ENCODE measurements at places on chromosomes 16 and 17.
A peak's percentile ranks its signal among the peaks of the same experiment; 100 is the strongest.

- no peak for DNase-seq
Observed at GRCh38 chr16:84537491-84538151, 33.2 kb upstream of the MEAK7 start.

DNA sequence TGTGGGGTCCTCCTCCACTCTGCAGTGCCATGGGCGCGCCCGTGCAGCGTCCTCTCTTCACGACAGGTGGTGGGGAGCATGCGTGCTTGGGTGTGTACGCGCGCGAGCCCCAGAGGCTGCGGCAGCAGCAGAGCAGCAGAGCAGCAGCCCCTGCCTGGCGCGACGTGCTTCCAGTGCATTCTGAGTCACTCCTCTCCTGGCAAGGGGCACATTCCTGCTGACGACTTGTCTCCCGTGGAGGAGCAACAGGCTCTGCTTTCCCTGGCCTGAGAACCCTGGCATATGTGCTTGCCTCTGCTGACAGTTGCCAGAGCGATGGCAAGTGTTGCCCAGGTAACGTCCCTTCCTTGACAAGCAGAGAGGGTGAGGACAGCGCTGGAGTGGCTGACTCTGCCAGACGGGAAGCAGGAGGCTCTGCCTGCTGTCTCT lies 133.8 kb upstream of the PLCG2 start:
- DNase-seq: no peak

DNA sequence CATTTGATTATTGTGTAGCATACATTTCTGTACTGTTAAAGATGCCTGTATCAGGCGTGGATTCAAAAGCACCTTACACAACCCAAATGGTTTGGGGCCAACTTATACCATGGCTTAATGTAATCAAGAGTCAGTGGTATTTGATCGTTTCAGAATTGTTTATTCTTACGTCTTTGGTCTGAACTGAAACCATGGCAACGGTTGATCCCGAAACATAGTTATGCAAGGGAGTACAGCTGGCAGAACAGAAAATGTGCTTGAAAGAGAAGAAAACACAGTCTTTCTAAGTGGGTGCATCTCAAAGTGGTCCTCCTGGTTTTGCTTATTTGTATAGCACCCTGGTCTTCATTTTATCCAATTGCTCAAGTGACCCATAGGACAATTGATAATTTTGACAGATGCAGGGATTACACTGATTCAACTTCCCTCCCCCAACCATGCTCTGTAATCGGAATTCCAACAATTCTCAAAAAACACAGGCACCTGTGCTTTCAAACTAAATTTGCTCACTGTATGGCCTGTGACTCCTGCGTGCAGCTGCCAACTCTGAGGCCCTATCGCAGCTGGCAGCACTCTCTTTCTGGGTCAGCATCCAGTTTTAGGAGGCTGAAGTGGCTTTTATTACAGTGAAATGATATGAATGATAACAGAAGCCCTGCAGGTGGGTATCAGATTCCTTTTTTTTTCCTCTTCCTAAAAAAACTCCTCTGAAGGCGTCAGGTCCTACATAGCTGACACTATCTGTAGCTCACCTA lies 77.0 kb upstream of the AXIN2 start:
- no peak for DNase-seq

DNA sequence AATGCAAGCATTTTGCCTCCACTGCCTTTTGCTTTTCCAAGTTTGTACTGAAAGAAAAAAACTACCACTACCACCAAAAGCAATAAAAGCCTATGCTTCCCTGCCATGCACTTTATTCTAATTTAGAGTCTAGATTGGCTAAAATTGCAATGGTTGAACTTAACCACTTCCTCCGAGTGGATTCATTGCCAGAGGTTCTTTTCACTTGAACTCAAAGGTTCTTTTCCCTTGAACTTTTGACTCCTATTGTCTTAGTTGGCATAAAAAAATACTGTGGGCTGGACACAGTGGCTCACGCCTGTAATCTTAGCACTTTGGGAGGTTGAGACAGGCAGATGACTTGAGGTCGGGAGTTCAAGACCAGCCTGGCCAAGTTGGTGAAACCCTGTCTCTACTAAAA lies 319.8 kb upstream of the GOT2 start:
- DNase-seq: no peak

- no peak for DNase-seq
Observed at GRCh38 chr16:60731329-60732050, 1304.7 kb downstream of the CDH8 start.

DNA sequence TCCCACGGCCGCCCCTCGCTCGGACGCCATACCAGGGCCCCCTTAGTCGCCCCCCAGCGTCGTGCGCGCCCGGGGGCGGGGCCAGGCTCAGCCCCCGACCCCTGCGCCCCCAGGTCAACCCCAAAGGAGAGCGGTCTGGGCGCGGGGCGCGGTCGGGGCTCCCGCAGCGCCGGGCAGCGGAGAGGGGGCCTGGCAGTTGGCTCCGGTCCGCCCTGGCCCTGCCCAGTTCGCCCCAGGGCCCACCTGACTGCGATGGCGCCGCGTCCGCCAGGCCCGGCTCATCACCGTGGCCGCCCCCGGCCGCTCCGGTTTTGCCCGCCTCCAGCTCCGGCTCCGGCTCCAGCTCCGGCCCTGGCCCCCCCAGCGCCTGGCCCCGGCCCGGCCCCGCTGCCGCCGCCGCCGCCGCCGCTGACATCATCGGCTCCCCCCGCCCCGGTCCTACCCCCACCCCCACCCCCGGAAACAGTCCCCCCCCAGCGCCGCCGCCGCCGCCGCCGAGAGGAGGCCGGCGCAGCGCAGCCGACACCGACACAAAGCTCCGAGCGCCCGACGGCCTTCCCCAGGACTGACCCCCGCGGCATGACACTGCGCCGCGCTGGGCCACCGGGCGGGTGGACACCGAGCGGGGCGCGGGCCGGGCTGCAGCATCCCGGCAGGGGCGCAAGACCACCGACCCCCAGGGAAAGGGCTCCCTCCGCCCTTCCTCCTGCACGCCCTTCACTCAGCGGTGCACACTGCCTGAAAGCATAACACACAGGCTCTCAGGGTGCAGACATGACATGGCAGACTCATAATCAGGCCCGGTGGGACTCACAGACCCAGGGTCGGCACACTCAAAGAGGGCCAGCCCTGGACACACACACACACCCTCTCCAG lies at the start of gene ZBTB4:
Gene ZBTB4 (minus strand): TSS at position 419 of the 876 bp plus-strand sequence. CDS start 12,830 bp downstream, outside the sequence.
- no peak for DNase-seq

GRCh38 chr17:58755577-58756245 lies at the start of gene PPM1E:
TSS of gene PPM1E (plus strand) at chr17:58755854.
- peak; percentile 77 for DNase-seq

DNA sequence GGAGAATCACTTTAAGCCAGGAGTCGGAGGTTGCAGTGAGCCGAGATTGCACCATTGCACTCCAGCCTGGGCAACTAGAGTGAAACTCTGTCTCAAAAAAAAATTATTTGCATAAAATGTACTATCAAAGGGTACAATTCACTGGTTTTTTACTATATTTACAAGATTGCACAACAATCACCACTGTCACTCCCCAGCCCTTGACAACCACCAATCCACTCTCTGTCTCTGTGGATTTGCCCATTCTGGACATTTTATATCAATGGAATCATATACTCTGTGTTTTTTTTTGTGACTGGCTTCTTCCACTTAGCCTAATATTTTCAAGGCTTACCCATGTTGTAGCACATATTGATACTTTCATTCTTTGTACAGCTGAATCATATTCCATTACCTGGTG lies 18.8 kb downstream of the TBX2 start:
- no peak for DNase-seq

DNA sequence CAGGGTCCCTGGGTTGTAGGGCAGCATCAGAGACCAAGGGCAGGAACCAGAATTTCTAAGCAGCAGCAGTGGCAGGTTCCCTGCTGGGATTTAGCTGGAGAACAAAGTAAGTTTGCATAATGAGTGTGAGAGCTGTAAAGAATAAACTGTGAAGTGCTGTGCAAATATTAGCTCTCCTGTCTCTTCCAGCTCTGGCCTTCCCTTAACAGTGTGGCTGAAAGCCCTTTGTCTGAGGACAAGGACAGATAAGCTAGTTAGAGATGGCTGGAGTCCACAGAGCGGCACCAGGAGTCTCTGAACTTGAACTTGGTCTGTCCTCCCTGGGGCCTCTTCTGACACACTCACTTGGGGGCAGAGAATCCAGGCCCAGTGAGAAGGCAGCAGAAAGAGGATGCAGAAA lies 98.2 kb upstream of the WSCD1 start:
- DNase-seq: peak; percentile 17

- no peak for DNase-seq
Observed at GRCh38 chr17:40415390-40415789, 2.3 kb downstream of the TOP2A start.

DNA sequence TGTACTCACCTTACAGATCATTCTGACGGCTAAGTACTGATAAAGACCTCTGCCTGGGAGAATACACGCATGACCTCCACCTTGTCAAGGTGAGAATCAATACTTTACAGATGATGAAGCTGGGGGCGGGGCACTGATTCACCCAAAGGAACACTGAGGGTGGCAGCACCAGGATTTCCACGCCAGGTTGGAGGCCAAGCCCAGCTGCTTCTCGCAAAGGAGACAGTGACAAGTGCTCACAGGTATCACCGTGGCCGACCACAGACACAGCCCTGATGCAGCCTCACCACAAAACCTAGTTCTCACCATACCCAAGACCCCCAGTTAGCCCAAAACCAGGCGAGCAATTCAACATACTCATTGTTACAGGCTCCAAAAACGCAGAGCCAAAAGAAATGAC lies 434.2 kb downstream of the SOX9 start:
- no peak for DNase-seq

DNA sequence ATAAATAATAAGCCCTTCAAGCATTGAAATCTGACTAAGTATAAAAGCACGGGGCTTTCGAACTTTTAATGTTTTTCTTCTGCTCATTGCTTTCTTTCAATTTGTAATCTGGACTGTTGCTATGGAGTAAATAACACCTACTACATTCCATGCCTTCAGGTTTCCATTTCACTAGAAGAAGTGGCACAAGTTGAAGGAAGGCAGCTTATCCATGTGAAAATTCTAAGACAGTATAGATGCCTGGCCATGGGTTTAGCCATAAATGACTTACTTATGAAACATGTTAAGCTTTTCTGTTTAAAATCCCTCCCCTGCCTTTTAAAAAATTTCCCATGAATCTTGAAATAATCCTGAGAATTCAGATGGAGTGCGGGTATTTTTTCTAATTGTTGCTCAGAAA lies 30.6 kb downstream of the KCNJ16 start:
- no peak for DNase-seq

- no peak for DNase-seq
Observed at GRCh38 chr16:83818276-83818675, 10.5 kb downstream of the HSBP1 start.

DNA sequence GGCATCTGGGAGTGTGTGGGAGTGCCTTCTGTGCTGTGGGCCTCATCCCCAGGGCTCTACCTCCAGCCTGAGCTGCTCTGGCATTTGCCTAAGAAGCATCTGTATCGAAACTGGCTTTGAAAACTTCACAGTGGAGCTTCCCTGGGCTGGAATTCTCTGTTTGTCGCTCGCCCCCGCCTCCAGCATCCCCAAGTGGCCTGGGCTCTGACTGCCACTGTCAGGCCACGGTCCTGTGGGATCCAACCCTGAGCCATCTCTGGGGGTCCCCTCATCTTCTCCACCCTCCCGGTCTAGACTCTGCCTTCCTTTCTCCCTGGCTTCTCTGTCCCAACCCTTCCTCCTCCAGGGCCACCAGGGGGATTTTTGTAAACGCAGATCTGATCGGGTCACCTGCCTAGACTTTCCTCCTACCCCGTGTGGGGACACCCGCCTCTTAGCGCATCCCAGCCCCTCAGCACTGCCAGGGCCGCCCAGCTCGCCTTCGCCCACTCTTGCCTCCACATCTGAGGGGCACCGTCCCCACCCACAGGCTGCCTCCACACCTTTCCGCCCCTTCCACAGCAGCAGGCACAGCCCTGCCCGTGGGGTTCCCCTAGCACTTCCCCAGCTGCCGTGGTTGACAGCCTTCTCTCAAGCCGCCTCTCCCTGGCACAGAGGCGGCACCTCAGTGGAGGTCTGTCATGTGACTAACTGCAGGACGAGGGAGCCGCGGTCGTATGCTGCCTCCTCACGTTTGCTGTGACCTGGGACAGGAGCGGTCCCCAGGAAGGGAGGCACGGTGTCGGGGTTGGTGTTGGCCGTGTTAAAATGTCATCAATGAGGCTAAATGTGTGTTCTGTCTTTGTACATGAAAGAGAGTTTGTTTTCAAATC lies 12.0 kb downstream of the TBC1D24 start:
- no peak for DNase-seq

- no peak for DNase-seq
Observed at GRCh38 chr17:17712268-17712924, 31.1 kb downstream of the RAI1 start.

DNA sequence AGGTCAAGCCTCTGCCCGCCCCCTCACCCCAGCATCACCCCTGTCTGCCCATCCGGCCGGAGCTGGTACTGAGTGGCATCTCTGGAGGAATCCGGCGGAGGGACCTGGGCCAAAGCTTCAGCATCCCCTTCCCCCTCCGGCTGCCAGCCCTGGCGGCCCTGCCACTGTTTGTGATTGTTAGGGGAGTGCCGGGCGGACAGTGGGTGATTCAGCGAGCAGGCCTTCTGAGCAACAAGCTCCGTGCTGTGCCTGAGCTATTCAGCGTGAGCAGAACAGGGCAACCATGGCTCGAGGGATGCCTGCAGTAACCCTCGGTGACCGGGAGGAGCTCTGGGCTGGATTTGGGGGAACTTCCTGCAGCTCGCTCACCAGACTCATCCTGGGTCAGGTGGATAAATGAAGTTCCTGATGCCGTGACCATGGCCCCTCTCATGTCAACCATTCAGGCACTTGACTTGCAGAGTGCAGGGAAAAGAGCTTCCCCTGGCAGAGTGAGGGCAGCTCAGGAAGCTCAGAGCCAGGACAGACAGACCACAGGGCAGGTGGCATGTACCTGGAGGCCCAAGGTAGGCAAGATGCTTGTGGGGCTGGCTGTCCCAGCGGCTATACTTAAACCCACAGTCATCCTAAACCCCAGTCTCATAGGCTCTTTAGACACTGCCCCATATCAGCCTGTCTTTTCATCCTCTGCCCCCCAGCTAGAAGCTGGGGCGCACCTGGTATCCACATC lies 24.3 kb upstream of the MLKL start:
- no peak for DNase-seq

DNA sequence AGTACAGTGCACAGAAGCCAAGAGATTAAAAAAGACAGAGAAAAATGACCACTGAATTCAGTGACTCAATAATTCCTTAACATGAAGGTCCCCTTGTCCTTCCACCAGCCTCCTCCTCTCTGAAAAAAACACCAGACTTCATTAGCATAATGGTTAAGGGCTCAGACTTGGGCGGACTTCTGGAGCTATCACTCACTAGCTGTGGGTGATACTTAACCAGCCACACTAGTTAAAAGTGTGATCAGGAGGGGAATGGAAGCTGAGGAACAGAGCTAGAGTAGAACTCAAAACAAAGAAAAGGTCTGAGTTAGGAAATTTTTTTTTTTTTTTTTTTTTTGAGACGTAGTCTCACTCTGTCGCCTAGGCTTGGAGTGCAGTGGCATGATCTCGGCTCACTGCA lies 23.2 kb downstream of the ZNF652 start:
- no peak for DNase-seq

Measured in NCI-H526 treated with DMSO at 0.1 percent for 48 hours (cell line).